ENCODE measurements at places on chromosomes 4 and X. TPM values are rescaled to one million over a fixed set of nuclear protein-coding genes. Genes with fewer than 3 reads are reported as not detected.

The ZAR1 gene
- total RNA-seq = not detected

The ENAM gene
- not detected for total RNA-seq

The ANK2 gene
- total RNA-seq = 81.3 TPM

The BTK gene
- total RNA-seq = 2.5 TPM

The NXF3 gene
- 0.84 TPM for total RNA-seq

The FABP2 gene
- not detected for total RNA-seq

The SLC26A1 gene
- not detected for total RNA-seq

The PAGE2B gene
- not detected for total RNA-seq

The SHROOM2 gene
- total RNA-seq = 3.5 TPM

The NHSL2 gene
- 16.2 TPM for total RNA-seq

The IL21 gene
- total RNA-seq = not detected

The CFAP47 gene
- total RNA-seq = not detected

The SSX3 gene
- total RNA-seq = not detected

The SPANXA2 gene
- not detected for total RNA-seq

The SFRP2 gene
- 20.1 TPM for total RNA-seq

The RRH gene
- total RNA-seq = not detected

The G3BP2 gene
- total RNA-seq = 59.8 TPM

The DCAF12L1 gene
- not detected for total RNA-seq

The CT45A2 gene
- not detected for total RNA-seq

The GUCY1A1 gene
- 9.2 TPM for total RNA-seq

The CFI gene
- 34.3 TPM for total RNA-seq

The BEX4 gene
- total RNA-seq = 25.3 TPM

The GALNTL6 gene
- not detected for total RNA-seq

The MAGED2 gene
- total RNA-seq = 114 TPM

The RTL3 gene
- total RNA-seq = 0.21 TPM

The AFM gene
- not detected for total RNA-seq

The CYLC1 gene
- not detected for total RNA-seq

The MXRA5 gene
- 1.8 TPM for total RNA-seq

The TMEM150C gene
- 18.8 TPM for total RNA-seq

The MTMR8 gene
- total RNA-seq = 1.4 TPM

The FREM3 gene
- not detected for total RNA-seq

The MAGEA2B gene
- total RNA-seq = not detected

The RHOXF2B gene
- total RNA-seq = not detected

The DGKK gene
- total RNA-seq = not detected

The MORC4 gene
- total RNA-seq = 21.6 TPM

The FAT4 gene
- 19.0 TPM for total RNA-seq

The ZDHHC9 gene
- total RNA-seq = 19.0 TPM

The RGS12 gene
- 29.9 TPM for total RNA-seq

The LONRF3 gene
- total RNA-seq = 20.4 TPM

The TMEM156 gene
- 8.6 TPM for total RNA-seq

The KANTR gene
- total RNA-seq = 37.1 TPM

The CXCL10 gene
- 2.8 TPM for total RNA-seq

The PRDM8 gene
- total RNA-seq = 11.8 TPM

The PNMA6E gene
- total RNA-seq = not detected

The NIPAL1 gene
- 2.1 TPM for total RNA-seq

The SGMS2 gene
- 179 TPM for total RNA-seq

The SMIM43 gene
- 2.2 TPM for total RNA-seq

The TRMT44 gene
- total RNA-seq = 63.2 TPM

The SEC24D gene
- 32.0 TPM for total RNA-seq

The SPIN3 gene
- total RNA-seq = 16.4 TPM

The NDUFC1 gene
- 40.4 TPM for total RNA-seq

The EFNB1 gene
- total RNA-seq = 74.4 TPM

The WDR45 gene
- total RNA-seq = 108 TPM
